Kidney (tissue), 22 donors: ENCODE measurements at places on chromosomes 7 and 10. TPM values are rescaled to one million over a fixed set of nuclear protein-coding genes. Genes with fewer than 3 reads are reported as not detected.

Gene ASCC1
- 36.1 TPM for total RNA-seq

Gene DRGX
- not detected for total RNA-seq

Gene PLEKHS1
- total RNA-seq = 0.41 TPM

Gene TMEM213
- total RNA-seq = 30.2 TPM

Gene IPMK
- 5.0 TPM for total RNA-seq

Gene UPK3BL2
- total RNA-seq = 21.6 TPM

Gene ACSM6
- not detected for total RNA-seq

Gene MMD2
- total RNA-seq = not detected

Gene HNRNPH3
- 114 TPM for total RNA-seq

Gene KLLN
- total RNA-seq = 1.7 TPM

Gene HECW1
- 0.50 TPM for total RNA-seq

Gene FRA10AC1
- total RNA-seq = 15.6 TPM

Gene ANKRD30A
- total RNA-seq = not detected

Gene COPS6
- total RNA-seq = 89.1 TPM

Gene MYH16
- total RNA-seq = not detected

Gene MUC3A
- 39.1 TPM for total RNA-seq

GRCh38 chr10:129039406-129040370 is 427.4 kb upstream of the MGMT start:
- no peak for DNase-seq

DNA sequence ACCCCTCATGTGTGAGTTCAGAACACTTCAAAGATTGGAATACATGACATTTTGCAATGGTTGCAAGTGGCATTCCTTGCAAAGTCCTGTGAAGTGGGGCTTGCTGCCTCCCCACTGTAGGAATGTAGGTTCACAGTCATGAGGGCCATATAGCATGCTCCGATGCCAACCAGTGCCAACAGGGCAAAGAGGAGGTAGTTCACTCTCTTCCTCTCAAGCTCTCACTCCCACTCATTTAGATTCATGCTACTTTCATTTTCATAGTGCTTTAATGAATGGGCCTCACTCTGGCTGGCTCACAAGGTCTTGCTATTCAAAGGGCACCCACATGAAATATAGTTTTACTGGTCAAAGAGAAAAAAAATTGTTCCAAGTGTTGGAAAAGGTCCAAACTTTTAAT is 169.9 kb upstream of the AOAH start:
- DNase-seq = no peak

- no peak for DNase-seq
Observed at GRCh38 chr10:7813481-7813880, 4.8 kb upstream of the TAF3 start.

DNA sequence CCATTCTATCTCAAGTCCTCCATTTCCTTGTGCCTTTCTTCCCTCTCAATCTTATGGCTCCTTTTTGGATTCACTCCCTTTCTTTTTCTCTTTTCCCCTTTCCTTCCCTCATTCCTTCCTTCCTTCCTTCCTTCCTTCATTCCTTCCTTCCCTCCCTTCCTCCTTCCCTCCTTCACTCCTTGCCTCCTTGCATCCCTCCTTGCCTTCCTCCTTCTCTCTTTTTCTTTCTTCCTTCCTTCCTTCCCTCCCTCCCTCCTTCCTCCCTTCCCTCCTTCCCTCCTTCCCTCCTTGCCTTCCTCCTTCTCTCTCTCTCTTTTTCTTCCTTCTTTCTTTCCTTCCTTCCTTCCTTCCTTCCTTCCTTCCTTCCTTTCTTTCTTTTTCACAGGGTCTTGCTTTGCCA is 120.1 kb downstream of the SAMD9 start:
- no peak for DNase-seq

DNA sequence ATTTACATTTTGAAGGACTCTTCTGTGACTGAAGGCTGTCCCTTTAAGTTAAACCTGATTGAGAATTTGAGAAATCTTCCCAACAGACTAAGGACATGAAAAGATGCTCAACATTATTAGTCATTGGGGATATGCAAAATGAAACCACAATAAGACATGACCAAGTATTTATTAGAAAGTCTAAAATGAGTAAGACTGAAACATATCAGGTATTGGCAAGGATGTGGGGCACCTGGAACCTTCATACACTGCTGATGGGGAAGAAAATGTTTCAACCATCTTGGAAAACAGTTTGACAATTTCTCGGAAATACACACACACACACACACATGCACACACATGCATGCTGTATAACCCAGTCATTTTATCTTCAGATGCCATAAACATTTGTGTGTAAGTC is 132.1 kb upstream of the CDK6 start:
- no peak for DNase-seq

DNA sequence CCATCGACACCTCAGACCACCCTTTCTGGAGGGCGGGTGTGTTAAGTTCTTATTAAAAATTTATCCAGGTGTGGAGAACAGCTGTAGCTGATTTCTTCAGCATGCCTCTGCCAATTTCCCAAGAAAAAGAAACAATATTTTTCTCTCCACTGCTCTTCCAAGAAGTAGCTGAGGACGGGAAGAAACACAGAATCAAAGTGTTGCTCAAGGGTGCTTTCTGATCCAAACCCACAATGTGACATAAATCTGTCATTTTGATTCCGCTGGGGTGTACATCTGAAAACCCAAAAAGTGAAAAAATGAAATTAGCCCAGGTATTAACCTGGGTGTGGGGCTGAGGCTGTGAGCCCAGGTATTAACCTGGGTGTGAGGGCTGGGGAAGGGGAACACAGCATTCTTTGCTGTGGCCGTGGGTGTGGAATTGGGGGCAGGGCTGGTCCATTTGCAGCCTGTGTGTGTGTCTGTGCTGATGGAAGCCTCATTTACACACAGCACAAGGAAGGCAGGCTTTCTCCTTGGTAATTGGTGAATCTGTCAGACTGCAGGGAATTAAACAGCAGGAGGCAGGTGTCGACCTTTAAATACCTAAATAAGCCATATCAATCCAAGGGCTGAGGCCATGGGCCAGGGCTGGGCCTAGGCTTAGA is 48.4 kb upstream of the CCDC3 start:
- no peak for DNase-seq

DNA sequence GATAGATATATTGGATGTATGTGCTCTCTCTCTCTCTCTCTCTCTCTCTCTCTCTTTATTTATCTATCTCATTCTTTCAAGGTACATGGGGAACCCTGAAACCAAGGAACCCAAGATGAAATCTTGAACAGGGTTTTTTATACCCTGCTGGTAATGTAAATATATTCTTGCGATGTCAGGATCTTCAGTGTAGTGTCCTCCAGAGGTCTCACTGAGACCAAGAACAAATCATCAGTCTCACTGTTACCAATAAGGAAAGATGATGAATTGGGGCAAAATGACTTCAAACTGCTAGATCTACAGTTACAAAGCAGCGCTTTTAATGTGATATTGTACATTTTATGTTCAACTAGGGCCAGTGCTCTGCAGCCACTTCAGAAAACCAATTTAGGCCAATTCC is 423.5 kb downstream of the ANKRD7 start:
- DNase-seq = no peak

GRCh38 chr10:124354411-124355382 is 64.0 kb downstream of the OAT start:
- peak; percentile 92 for DNase-seq

DNA sequence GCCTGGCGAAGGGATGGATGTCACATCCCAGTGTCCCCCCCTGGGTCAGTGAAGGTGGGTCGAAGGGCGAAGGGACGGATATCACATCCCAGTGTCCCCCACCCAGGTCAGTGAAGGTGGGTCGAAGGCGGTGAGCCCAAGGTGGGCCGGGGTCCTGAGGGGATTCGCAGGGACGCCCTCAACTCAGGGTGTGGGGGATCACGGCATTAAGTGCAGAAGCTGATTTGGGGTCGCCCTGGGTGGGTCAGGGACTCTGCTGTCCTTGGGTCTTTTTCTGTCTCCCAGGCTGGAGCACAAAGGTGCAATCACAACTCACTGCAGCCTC is 21.9 kb downstream of the ADAP1 start:
- DNase-seq = no peak

GRCh38 chr10:45673074-45673648 is 589 bp upstream of the ZFAND4 start:
- DNase-seq = peak; percentile 53

GRCh38 chr10:36888925-36889573 is 236.3 kb upstream of the ANKRD30A start:
- peak; percentile 79 for DNase-seq

DNA sequence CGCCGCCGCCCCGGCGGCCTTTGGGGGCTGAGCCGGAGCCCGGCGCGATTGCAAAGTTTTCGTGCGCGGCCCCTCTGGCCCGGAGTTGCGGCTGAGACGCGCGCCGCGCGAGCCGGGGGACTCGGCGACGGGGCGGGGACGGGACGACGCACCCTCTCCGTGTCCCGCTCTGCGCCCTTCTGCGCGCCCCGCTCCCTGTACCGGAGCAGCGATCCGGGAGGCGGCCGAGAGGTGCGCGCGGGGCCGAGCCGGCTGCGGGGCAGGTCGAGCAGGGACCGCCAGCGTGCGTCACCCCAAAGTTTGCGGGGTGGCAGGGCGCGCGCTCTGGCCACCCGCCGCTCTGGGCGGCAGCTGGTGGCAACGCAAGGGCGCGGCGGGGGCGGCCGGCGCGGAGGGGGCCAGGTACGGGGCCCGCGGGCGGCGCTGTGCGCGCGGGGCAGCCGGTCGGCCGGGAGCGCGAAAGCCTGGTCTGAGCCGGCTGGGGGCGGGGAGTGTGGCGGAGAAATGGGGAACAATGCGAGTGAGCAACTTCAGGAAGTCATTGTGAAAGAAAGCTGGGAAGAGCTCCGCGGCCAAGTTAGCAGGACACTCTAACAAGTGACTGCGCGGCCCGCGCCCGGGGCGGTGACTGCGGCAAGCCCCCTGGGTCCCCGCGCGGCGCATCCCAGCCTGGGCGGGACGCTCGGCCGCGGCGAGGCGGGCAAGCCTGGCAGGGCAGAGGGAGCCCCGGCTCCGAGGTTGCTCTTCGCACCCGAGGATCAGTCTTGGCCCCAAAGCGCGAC is at the start of gene IKZF1:
IKZF1 (plus strand) TSS at position 588 of the 782 bp plus-strand sequence. CDS start 14,346 bp downstream, outside the sequence.
- peak; percentile 36 for DNase-seq

DNA sequence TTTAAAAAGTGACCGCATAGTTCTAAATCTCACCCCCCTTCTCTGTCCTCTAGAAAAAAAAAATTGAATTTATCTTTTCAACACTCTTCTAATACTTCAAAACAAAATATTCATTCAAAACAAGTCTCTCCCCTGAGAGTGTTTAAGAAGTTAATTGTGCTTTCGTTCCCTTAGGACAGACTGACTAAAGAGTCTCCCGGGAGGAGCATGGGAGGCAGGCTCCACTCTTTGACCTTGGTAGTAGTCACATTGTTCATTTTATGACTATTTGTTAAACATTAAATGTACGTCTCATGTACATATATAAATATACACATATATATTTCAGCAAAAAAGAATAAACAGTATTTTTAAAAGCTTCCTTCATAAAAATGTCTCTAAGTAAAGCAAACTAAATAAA is 35.3 kb upstream of the SPOCK2 start:
- DNase-seq = peak; percentile 57

- DNase-seq = no peak
Observed at GRCh38 chr10:127133672-127134500, 62.5 kb downstream of the INSYN2A start.

DNA sequence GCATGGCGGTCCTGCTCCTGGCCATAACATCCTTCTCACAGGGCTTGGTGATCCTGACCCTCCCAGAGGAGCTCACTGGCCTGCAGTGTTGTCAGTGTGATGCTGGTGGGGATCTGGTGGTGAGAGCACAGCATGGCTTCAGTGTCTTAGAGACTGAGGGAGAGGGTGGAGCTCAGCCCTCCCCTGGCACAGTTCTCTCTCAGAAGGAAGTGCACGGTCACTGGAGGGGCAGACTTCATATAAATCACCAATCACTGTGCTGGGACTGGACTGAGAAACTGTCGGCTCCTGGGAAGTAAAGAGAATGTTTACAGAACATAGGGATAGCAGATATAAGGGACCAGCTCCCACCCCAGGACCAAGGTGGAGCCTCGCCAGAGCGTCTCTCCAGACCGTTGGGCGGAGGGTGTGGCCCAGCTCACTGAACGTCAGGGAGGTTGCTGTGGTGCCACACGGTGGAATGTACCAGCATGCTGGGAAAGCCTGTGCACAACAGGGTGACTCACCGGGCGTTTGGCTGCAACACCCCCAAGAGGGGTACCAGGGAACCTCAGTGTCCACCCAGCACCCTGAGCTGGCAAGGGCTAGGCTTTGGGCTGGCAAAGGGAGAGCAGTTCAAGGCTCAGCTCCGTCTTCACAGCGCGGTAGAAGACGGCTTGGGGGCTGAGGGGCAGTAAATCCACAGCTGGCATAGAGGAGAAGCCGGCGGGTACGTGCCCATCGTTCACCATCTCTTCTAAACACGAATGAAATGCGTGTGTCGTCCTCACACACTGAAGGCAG is 8.8 kb upstream of the GET4 start:
- peak; percentile 65 for DNase-seq

DNA sequence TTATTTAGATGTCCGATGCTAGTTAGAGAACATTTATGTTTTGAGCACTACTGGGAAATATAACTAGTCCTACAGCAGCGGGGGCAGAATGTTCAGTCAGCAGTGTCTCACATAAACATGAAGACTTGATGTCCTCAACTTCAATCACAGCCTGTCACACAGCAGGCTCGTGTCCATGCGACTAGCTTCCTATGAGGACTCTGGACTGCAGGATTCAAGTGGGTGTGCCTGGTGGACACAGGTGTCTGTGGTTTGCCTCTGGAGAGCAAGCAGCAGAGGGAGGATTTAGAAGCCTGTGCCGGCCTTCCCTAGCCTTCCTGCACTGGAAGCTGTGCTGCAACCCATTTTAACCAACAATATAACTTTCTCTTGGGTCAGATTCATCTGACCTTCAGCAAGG is 30.0 kb upstream of the LANCL2 start:
- DNase-seq = no peak

GRCh38 chr7:124399941-124400340 is 365.7 kb downstream of the GPR37 start:
- no peak for DNase-seq

- DNase-seq = no peak
Observed at GRCh38 chr10:128543151-128543550, 416.9 kb upstream of the MKI67 start.

GRCh38 chr10:121988361-121989324 is at the start of gene TACC2:
TSS of gene TACC2 (plus strand) at chr10:121989163. CDS start at chr10:122021982, 32,819 bp downstream.
- no peak for DNase-seq

- DNase-seq = no peak
Observed at GRCh38 chr7:93828260-93828659, 62.3 kb downstream of the TFPI2 start.

DNA sequence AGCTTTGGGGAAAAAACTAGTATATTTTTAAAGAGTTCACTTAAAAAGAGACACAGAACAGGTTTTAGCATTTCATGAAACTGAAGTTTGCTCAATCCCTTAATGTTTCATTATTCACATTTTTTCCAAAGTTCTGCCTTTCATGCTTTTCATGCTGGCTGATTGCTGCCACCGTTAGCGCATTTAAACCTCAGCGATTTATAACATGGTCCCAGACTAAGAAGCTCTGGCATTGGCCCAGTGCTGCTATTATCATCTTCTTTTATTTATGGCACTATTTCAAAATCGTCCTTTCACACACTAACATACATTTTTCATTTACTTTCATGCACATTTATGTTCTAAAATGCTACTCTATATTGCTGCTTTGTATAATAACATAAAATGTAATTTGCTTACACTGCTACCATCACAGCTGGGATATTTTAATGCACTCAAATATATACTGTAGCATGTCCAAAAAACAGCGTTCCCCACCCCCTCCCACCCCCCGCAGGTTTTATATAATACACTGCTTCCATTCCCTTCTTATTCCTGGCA is 141.9 kb downstream of the MPP7 start:
- no peak for DNase-seq
